ENCODE measurements at places on chromosomes 16 and 17.

- DNase-seq: no peak
Measured at GRCh38 chr17:4583782-4584100, 588 bp upstream of the SMTNL2 start.

DNA sequence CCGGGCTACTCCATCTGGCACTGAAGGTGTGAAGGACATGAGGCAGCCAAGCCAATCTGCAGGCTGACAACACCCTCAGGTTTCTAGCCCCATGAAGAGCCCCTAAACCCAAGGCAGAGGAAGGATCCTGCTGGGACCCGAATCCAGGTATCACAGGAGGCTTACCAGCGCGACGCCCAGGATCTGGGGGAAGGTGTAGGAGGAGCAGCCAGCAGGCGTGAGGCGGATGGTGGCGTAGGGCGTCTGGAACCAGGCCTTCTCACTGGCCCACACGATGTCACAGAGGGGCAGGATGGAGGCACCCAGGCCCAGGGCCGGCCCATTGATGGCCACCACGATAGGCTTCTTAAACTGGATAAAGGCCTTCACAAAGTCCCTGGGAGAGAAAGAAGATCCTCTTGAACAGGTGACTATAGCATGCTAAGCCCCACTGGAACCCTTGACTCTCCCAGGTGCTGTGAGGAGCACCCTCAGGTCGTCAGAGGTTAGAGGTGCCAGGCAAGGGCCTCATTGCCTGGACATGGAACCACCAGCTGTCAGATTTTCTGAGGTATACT, 71.7 kb downstream of the DYNLRB2 start:
- no peak for DNase-seq

GRCh38 chr16:65021852-65022595, 99.8 kb downstream of the CDH11 start:
- DNase-seq: no peak

- DNase-seq: no peak
Measured at GRCh38 chr16:46884513-46885293, 541 bp downstream of the GPT2 start.

DNA sequence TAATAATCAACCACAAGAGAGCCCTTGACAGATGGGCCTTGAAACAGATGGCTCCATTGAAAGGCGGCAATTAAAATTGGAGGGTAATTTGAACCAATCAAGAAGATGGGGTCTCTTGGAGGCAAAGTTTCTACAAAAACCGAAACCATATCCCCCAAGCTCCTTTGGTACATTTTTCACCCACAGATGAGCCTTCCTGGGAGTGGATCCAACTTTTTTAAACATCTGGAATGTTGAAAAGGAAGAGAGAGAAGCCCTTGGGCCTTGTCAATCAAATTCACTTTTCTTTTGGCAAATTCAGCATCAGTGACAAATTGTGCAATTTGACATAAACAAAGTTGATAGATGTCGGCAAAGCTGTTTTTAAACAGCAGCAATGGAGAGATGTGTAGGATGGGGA, 13.2 kb upstream of the NUP93 start:
- DNase-seq: no peak

- no peak for DNase-seq
Measured at GRCh38 chr16:21283521-21284289, 5.6 kb upstream of the CRYM start.

GRCh38 chr16:8676737-8677375, 2.4 kb downstream of the ABAT start:
- DNase-seq: no peak

All from T47D (cell line).